NCI-H510A treated with DMSO at 0.1 percent for 48 hours (cell line): ENCODE measurements at places on chromosomes 11 and 22.

- DNase-seq = no peak
Measured at GRCh38 chr11:103811870-103812455, 224.5 kb upstream of the DDI1 start.

GRCh38 chr11:14270690-14271542, 88.1 kb downstream of the RRAS2 start:
- DNase-seq = no peak

DNA sequence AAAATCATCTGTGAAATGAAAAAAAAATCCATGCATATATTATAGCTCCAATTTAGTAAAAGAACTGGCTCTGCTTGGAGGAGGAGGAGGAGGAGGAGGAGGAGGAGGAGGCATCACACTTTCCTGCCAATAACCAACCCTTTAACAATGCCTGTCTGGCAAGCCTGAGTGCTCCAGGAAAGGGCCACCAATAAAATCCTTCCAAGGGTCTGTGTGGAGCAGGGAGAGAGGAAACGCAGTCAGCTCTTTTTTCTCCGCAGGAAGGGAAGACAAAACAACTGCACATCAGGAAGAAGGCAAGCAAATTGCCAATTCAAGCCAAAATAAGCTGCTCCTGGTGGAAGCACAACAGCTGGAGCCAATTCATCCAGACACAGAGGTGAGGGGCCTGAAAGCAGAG, 139.0 kb downstream of the KCNC1 start:
- no peak for DNase-seq

GRCh38 chr11:105811242-105811641, 201.4 kb downstream of the GRIA4 start:
- no peak for DNase-seq

GRCh38 chr22:20249797-20250354, 18.2 kb downstream of the RTN4R start:
- DNase-seq = no peak

DNA sequence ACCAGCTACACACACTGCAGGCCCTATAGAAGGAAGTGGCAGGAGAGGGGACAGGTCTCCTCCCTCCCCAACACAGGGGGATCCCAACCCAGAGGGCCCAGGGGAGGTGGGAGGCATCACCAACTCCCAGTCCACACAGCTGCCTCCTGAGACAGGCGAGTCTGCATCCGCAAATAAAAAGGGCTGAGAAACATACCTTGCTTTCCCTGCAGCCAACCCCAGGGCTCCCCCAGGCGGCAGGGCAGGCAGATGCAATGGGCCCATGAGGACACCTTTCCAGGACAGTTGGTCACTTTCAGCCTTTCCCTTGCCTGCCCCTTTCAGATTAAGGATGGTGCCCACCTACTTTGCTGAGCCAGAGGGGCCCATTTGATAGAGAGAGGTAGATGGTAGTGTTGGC, 180.0 kb downstream of the BRD1 start:
- no peak for DNase-seq

GRCh38 chr11:95768521-95768920, 21.1 kb downstream of the FAM76B start:
- no peak for DNase-seq

GRCh38 chr11:46905806-46906205, 12.5 kb downstream of the LRP4 start:
- no peak for DNase-seq

GRCh38 chr11:1741741-1742140, 8.7 kb downstream of the IFITM10 start:
- no peak for DNase-seq

GRCh38 chr11:3213659-3214419, 4.8 kb downstream of the MRGPRG start:
- DNase-seq = no peak

DNA sequence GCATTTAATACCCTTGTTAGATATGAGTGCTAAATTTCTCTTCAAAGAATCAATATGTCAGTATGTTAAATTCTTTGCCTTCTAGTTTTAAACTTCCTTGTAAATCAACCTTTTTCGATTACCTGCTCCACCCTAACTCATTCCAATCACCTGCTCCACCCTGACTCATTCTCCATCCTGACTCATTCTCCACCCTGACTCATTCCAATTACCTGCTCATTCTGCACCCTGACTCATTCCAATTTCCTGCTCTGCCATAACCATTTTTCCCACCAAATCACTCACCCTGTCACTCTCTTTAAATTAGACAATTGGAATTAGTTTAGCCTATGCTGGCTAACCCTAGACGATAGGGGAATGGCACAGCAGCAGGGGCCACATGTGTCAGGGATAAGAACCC, 519.5 kb upstream of the LRRC4C start:
- no peak for DNase-seq

DNA sequence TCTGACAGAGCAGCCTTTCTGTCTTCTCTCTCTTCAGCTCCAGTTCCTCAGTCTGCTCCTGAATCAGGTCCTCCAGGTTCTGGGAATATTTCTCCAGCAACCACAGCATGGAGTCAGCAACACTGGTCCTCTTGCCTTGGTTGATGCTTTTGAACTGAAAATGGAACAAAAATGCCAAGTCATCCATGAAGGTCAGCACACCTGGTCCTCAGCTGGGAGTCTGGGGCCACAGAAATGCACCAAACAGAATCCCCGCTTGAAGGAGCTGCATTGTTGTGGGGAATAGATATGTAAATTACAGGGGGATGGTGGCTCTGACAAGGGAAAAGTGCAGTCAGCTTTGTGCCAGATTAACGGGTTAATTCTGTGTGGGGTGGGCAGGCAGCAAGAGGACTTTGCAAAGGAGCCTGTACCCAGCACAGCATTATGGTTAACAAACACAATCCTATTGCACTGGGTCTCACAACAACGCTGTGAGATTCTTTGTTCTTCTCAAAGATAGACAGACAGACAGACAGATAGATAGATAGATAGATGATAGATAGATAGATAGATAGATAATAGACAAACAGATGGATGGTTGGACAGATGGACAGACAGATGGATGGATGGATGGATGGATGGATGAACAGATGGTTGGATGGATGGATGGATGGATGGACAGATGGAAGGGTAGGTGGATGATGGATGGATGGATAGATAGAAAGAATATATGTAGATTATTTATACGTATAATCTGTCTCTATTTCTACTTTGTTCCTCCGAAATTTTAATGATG, 33.8 kb upstream of the LRRC32 start:
- DNase-seq = no peak

DNA sequence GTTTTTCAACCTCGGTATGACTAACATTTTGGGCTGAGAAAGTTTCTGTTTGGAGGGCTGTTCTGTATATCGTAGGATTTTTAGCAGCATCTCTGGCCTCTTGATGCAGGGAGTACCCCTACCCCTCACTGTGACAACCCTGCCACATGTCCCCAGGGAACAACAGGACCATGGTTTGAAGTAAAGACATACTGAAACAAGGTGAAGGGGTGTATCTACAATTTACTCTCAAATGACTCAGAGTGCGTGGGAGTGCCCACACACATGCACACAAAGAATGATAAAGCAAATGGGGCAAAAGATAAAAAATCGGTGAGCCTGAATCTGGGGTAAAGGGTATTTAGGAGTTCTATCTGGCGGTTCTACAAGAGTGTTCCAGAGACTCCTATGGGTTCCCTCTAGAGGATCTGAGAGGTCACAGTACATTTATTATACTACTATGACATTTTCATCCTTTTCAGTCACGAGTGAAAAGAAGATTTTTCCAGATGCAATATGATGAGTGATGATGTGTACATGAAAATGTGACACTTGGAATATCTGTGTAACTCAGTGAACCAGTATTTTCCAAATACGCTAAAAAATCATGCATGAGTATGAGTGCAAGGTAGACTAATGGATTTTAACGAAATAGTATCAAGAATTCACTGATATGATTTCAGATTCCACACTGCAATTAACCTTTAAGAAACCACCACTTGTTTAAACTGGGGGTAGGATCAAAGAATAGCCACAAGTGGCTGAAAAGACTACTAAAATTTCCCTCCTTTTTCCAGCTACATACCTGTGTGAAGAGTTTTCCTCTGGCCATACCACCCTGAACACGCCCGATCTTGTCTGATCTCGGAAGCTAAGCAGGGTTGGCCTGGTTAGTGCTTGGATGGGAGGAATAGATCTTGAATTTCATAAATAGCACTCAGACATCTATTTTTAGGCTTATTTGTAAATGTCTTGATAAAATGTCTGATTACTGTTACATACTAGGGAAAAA, 56.3 kb upstream of the YPEL1 start:
- DNase-seq = no peak

DNA sequence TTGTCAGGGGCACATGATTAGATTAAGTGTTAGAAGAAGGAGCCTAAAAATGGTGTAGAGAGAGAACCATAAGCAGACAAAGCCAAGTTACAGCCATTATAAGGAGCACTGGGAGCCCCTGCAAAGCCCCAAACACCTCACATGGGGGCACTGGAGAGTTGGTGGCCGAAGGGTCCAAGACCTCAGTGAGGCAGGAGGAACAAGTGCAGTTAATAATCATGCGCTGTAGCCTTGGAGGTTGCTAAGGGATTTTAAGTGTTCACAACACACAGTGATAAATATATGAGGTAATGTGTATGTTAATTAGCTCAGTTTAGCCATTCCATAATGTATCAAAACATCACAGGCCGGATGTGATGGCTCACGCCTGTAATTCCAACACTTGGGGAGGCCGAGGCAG, 54.4 kb upstream of the JAM3 start:
- DNase-seq = no peak

DNA sequence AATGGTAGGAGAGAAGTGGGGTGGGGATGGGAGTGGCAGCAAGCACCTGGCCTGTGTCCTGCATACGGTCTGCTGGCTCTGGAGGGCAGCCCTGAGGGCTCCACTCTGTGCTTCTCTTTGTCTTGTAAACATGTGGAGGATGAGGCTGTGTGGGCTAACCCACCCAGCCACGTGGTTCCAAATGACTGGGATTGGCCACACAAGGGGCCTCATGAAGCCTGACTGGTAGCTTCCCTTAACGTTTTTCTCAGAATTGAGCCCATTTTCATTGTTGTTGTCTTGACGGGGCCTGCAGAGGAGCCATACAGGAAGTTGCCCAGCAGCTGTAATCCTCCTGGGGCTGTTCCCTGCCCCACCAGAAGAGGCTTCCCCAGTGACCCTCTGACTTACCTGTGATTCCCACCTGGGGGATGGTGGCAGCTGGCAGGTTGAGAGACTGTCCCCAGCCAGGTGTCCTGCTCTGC, 18.0 kb downstream of the DERL3 start:
- DNase-seq = no peak
